ENCODE measurements at places on chromosomes 11 and 22.

GRCh38 chr11:56916587-56916986 lies 72.1 kb upstream of the OR5AK2 start:
- no peak for DNase-seq

DNA sequence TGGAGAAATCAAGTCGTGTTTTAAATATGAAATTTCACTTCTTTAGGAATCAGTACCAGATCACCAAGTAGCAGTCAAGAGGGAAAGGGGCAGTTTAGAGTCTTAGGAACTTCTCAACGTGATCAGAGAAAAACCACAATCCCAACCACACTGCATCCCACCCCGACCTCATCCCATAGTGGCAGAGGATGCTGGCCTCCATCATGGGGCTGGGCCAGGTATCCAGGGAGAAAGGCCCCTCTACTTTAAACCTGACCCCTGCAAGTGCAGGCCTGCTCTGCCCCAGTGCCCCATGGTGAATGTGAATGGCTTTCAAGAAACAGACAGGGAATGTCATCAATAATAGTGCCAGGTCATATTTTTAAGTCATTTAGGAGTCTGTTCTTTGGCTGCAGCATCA lies 12.1 kb downstream of the CHST1 start:
- no peak for DNase-seq

DNA sequence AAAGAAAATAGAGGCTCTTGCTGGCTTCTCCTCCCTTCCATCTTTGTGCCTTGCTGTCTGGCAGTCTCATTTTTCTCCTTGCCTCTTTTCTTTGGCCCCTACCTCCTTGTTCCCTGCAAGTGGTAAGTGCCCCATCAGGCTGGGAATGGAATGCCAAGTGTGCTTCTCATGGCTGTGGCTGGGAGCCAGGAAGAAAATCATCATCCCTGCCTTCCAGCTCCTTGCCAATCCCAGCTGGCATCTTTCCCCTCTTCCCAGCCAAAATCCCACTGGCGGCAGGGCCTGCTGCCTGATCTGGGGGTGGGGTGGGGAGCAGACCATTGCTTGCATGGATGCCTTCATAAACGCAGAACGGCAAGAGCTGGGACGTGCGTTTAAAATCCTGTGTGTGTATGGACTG lies 27.0 kb upstream of the SLC25A18 start:
- no peak for DNase-seq

- DNase-seq = no peak
Measured at GRCh38 chr11:119434591-119435330, 11.8 kb upstream of the THY1 start.

DNA sequence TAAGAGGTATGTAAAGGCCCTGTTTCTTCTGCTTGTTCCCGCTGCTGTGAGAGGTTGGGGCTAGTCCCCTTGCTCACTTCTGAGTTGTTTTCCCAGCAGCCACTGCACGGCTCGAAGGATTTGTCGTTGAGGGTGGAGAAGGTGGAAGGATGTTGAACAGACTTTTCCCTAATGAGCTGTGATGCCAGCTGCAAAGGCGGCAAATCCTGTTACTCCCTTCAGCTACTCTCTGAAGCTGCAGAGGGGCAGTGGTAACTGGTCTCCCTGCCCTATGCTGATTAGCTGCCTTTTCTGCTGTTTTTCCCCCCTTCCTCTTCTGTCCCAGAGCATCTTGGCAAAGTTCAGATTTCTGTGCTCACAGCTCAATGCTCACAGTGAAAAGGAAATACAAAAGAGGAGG lies 90.4 kb upstream of the SLC25A18 start:
- no peak for DNase-seq

DNA sequence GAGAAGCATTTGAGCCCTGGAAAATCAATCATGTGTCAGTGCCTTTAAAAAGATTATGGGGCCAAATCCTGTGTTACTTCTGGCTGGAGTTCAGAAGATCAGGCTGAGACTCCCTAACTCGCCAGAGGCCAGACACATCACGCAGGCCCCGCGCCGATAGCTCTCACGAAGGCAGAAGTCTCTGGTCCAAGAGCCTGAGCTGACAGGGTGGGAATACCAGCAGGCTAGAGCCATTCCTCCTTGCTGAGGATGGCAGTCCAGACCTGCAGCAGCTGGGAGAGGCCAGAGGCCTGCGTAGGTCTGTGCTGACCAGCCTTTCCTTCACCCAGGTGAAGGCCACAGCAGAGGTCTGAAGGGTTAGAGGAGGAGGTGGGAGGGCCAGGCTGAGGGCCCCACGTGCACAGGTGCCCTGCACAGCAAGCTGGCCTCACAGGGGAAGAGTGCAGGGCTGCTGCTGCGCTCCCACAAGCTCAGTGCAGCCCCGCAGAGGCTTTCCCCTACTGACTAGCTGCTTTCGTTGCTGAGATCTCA lies 52.9 kb downstream of the ST14 start:
- DNase-seq = peak; percentile 47

GRCh38 chr11:43790444-43790794 lies 90.2 kb upstream of the ALKBH3 start:
- DNase-seq = no peak

- no peak for DNase-seq
Measured at GRCh38 chr11:27514558-27514957, 8.0 kb upstream of the LIN7C start.

GRCh38 chr11:3642071-3642951 lies 519 bp upstream of the ART5 start:
- peak; percentile 87 for DNase-seq

DNA sequence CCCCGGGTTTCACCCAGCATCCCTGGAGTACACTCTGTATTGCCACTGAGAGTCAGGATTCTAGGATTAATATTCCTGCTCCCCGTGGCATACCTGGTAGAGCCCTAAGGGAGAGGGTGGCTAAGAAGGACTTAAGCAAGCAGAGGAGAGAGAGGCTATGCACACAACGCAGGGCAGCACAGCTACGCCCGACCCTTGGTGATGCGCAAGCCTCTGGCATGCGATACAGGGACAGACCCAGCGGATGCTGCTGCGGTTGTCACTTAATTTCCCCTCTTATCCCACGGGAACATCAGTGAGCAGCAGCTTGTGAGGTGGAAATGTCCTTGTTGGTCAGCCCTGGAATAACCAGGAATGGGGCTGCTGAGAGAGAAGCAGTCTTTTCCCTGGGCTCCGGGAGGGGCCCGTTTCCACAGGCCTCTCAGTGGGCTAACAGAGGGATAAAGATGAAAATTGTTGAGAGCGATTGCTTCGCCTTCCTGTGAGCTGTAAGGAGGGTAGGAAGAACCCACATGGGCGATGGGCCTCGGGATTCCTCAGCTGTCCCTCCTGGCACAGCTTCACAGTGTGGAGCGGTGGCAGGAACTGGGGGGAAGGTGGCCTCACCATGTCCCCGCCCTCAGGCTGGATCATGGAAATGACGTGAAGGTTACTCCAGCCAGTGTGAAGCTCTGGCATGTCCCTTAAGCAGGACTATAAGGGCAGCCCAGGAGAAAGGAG lies 48.4 kb upstream of the RAB1B start:
- peak; percentile 5 for DNase-seq

GRCh38 chr22:32518381-32518780 lies 43.8 kb downstream of the FBXO7 start:
- DNase-seq = no peak

- DNase-seq = no peak
Measured at GRCh38 chr11:80980227-80980626, 1539.4 kb upstream of the TENM4 start.

- peak; percentile 92 for DNase-seq
Measured at GRCh38 chr11:61254403-61255025, 13.5 kb downstream of the PGA5 start.

- DNase-seq = no peak
Measured at GRCh38 chr11:94658386-94658785, 91.2 kb downstream of the PIWIL4 start.

- no peak for DNase-seq
Measured at GRCh38 chr11:126114486-126115126, 51.9 kb upstream of the CDON start.

GRCh38 chr11:10623797-10624761 lies 55.6 kb upstream of the LYVE1 start:
- peak; percentile 69 for DNase-seq

GRCh38 chr11:66112601-66113499 lies 42.8 kb downstream of the PACS1 start:
- no peak for DNase-seq

- no peak for DNase-seq
Measured at GRCh38 chr22:50140615-50141014, 29.9 kb upstream of the PANX2 start.

- no peak for DNase-seq
Measured at GRCh38 chr11:102313238-102313940, 3.9 kb upstream of the BIRC3 start.

GRCh38 chr11:107263844-107264563 lies 193.6 kb downstream of the CWF19L2 start:
- peak; percentile 22 for DNase-seq

DNA sequence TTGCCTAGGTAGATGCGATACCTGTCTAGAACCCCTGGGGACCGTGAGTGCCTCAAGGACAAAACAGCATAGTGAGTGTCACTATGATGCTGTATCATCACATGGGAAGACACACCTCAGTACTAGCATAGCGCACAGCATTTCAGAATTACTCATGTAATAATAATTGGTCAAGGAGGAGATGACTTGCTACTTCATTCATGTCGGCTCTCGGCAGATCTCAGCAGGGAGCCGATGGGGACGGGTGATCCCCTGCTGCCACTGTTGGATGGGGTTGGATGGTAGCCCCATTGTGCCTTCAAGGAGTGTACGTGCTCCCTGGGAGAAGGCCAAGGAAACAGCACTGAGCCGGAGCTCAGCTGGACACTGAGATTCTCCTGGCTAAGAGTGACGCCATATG lies 186.9 kb downstream of the EFCAB6 start:
- DNase-seq = no peak

DNA sequence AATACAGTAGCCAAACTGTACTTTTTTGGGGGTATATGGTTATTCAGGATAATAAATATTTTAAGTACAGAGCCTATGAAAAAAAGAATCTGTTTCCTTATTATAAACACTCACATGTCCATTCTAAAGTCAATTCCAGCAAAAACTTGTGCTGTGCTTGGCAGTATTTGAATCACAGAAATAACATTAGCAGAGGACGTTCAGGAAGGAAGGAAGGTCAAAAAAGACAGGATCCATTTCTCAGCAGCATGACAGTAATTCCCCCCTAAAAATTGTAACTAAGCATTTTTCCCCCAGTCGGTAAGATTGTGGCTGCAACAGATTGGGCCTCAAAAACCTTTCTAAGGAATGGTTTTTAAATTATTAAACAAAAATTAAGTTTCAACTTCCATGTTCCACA lies 124.8 kb downstream of the ATG16L2 start:
- no peak for DNase-seq

DNA sequence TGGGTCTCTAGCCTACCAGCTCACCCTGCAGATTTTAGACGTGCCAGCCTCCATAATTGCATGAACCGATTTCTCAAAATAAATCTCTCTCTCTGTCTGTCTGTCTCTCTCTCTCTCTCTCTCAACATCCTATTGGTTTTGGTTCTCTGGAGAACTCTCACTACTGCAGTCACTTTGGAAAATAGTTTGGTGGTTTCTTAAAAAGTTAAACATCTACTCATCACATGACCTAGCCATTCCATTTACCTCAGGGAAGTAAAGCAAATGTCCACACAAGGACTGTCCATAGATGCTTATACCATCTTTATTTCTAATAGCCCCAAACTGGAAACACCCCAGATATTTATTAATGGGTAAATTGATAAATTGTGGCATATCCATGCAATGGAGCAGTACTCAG lies 119.5 kb downstream of the SNX19 start:
- DNase-seq = no peak

DNA sequence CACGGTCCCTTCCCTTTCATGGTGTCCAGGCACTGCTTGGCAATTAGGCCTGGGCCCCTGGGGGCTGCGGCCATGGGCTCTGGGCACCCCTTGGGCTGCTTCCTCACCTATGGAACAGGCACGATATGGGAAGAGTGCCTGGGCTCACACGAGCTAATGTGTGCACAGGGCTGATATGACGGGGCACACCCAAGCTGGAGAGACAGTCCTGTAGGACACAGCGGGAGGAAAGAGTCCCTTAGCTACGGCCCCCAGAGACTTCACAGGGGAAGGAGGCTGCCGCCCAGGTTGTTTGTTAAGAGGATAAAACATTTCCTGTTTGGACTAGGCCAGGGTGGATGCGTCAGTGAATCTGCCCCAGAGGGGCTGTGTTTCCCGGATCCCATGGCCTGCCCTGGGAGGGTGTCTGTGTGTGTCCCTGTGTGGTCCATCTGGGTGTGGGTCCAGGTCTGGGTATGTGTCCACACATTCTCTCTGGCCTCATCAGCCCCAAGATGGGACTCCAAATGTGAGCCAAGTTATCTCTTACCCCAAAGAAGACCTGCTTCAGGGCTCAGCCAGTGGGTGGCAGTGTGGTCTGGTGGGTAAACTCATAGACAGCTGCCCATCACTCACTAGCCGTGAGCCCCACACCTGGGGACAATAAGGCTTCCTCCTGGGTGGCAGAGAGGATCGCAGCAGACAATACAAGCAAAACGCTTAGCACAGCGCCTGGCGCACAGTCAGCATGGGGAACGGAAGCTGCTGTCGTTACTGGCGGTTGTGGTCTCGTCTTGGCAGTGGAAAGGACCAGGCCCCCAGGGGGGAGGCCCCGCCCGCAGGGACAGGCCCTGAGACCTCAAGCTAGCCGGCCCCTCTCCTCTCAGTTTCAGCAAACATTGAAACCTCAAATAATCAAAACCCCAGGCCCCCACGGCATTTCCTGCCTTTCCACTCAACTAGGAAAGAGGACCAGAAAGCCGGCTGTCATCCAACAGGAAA lies 3.2 kb upstream of the EMID1 start:
- DNase-seq = peak; percentile 93

Measured in GM13976 (cell line).